Spleen (tissue), 13 donors: ENCODE measurements at places on chromosomes 5 and 9. TPM values are rescaled to one million over a fixed set of nuclear protein-coding genes. Genes with fewer than 3 reads are reported as not detected.

GRCh38 chr5:4924577-4924976 lies 215.6 kb upstream of the ADAMTS16 start:
- no peak for DNase-seq

DNA sequence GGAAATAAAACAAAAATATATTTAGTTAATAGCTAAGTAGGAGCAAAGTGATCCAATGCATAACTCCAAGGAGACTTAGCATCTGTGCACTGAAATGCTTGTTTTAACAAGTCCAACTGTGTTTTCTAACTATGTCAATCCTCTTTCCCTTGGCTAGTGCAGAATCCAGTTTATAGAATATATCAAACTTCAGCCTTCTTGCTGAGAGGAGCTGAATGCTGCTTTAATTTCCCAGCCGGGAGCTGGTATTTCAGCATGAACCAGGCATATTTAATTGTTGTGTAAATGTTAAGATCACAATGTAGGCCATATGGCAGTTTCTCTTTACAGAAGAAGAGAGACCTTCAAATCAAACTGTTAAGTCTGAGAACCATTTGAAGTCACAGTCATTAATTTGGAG lies 411.7 kb downstream of the HCN1 start:
- no peak for DNase-seq

DNA sequence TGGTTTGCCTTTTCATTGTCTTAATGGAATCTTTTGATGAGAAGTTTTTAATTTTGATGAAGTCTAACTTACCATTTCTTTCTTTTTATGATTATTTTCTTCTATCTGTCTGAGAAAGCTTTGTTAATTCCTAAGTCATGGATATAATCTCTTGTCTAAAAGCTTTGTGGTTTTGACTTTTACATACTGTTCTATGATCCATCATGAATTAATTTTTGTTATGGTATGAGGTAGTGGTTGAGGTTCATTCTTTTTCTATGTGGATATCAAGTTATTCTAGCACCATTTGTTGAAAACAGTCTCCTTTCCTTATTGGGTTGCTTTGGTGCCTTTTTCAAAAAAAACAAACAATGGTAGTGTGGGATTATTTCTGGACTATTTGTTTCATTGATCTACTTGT lies 20.4 kb downstream of the FBXO10 start:
- no peak for DNase-seq

GRCh38 chr9:94210616-94211603 lies 48.2 kb upstream of the ZNF169 start:
- no peak for DNase-seq

The GLRA1 gene
- total RNA-seq: not detected

DNA sequence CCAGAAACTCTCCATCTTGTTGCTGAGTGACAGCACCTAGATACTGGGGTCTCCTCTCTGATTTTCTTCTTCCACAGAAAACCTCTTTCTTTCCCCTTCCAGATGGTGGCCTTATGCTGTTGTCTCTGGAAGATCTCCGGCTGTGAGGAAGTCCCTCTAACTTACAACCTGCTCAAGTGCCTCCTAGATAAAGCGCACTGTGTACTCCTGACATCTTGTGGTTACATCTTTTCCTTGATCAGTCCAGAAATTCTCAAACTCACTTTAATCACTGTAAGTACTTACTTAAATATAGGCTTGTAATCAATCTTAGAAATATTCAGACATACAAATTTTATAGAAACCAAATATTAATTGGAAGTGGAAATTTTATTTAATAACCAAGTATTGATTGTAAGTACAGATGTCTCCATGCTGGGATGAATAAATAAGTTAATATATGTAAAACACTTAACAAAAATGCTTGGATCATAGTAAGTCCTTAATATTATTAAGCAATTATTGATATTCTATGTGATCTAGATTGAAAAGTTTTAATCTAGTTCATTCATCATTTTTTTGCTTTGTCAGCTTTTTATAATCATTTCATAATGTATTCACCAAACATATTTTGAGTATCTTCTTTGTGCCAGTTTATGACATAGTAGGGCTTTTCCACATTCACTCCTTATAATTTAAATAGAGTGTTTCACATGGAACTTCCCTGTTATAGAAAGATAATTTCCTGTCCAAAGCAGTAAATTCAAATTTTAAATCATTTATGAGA lies 1381.4 kb upstream of the CDH6 start:
- no peak for DNase-seq

The MOB3B gene
- total RNA-seq: 22.0 TPM

GRCh38 chr5:23084815-23085214 lies 231.7 kb upstream of the CDH12 start:
- no peak for DNase-seq

DNA sequence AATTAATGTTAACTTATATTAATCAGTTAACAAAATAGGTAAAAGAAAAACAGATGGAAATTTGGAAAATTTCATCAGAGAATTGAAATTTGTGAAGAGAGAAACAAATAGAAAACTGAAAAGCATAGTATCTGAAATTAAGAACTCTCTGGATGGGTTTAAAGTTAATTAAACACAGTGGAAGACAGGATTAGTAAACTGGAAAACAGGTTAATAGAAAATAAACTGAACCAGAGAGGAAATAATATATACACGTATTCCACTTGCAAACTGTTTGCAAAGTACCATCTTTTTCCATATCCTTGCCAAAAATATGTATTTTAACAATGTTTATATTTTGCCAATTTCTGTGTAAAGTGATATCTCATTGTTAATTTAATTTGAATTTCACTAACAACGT lies 257.5 kb downstream of the CD180 start:
- DNase-seq: no peak

DNA sequence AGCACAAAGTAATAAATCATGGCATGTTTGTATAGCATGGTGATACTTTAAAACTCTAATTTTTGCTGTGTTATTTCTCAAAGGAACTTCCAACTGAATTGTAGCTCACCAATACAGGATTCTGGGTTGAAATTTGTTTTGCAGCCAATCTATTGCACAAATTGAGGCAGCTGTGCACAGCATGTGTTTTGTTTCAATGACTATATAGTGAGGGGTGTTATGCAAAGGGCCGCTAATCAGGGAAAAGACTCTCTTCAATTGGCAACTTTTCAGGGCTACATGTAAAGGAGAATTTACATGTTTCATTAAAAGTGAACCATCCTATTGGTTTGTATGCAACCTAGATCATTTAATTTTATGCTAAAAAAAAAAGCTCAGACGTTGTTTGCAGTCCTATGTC lies 44.6 kb downstream of the PLPPR1 start:
- DNase-seq: no peak

The ZNF608 gene
- 11.1 TPM for total RNA-seq

The SLC46A2 gene
- total RNA-seq: 0.51 TPM

The TAF1L gene
- total RNA-seq: not detected

DNA sequence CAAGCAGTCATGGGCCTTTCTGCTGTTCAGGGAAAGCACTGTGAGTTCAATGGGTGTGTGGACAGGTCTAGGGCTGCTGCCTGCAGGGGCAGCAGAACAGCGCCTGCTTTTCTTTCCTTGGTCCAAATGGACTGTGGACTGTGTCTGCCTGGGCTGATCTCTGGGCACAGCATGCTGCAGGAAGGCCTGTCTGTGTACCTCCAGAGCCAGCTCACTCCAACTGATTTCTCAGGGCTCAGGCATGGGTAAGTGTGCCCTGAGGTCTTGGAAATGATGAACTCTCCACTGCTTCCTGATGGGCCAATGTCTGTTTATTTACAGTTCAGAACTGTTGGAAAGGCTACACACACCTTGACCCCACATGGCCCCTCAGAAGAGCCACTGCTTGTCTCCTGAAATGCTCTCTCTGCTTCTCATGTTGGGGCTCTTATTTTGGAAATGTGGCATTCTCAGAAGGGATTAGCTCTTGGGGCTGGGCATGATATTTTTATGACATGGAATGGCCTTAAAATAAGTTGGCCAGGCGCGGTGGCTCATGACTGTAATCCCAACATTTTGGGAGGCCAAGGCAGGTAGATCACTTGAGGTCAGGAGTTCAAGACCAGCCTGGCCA lies 27.0 kb downstream of the SLC22A4 start:
- DNase-seq: no peak

DNA sequence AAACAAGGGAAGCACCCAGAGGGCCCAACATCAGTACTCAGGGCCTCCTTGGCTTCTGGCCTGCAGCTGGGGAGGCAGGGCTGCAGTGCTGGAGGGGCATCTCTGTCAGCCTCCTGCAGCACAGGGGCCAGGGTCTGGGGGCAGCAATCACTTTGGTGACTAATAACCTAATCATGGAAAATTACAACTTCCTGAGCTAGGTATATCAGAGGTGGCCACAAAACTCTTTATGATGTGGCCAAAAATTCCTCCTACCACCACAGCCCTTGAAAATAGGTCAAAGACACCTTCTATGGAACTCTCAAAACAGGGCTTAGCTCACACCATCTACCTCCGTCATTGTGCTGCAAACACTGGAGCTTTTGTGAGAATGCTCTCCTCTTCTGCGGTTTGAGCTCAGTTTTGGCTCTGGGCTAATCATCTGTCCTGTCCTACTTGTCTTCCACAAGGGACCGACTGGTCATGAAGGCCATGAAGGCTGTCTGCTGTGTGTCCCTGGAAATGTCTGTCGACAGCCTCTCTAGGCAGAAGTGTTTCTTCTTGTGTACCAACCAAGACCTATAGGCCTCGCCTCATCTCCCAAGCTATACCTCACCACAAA lies 28.6 kb downstream of the CSF2 start:
- peak; percentile 71 for DNase-seq

GRCh38 chr5:80181618-80182211 lies 74.1 kb downstream of the SERINC5 start:
- no peak for DNase-seq

DNA sequence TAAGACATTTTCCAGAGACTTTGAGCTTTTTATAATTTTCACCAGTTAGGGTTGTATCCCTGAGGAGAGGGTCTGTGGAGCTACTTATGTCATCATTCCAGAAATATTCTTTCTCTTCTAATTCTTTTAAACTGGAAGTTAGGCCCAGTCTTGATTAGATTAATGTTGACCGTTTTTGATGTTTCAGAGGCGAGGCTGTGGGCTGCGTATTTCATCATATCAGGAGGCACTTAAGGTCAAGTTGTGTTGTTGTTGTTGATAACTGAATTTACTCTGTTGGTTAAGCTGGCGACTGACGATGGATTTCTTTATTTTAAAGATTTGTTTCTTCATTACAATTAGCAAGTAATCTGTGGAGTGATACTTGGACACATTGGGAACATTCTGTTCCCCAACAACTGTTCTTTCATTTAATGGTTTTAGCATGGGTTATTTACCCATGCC lies 20.1 kb downstream of the IPO11 start:
- DNase-seq: no peak

- no peak for DNase-seq
Measured at GRCh38 chr5:138629392-138629791, 54.2 kb upstream of the HSPA9 start.

GRCh38 chr9:138100711-138101350 lies 223.2 kb downstream of the CACNA1B start:
- DNase-seq: peak; percentile 47

- no peak for DNase-seq
Measured at GRCh38 chr5:21121213-21121612, 1133.2 kb upstream of the CDH18 start.

DNA sequence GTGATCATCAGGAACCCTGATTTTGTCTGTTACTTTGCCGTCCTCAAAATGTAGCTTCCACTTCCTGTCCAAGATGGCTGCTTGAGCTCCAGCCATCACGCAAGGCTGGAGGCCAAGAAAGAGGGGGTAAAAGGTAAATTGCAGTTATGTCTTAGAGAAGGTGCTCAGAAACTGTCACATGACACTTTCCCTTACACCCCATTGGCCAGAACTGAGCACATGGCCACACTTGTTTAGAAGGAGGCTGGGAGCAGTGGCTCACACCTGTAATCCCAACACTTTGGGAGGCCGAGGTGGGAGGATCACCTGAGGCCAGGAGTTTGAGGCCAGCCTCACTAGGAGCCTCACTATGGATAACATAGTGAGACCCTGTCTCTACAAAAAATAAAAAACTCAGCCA lies 140.9 kb downstream of the RGS3 start:
- peak; percentile 17 for DNase-seq

The NIM1K gene
- 0.73 TPM for total RNA-seq

The LVRN gene
- 0.33 TPM for total RNA-seq

GRCh38 chr5:10756549-10756948 lies 4.5 kb downstream of the DAP start:
- no peak for DNase-seq

GRCh38 chr5:127959152-127959764 lies 124.3 kb upstream of the SLC12A2 start:
- DNase-seq: no peak

DNA sequence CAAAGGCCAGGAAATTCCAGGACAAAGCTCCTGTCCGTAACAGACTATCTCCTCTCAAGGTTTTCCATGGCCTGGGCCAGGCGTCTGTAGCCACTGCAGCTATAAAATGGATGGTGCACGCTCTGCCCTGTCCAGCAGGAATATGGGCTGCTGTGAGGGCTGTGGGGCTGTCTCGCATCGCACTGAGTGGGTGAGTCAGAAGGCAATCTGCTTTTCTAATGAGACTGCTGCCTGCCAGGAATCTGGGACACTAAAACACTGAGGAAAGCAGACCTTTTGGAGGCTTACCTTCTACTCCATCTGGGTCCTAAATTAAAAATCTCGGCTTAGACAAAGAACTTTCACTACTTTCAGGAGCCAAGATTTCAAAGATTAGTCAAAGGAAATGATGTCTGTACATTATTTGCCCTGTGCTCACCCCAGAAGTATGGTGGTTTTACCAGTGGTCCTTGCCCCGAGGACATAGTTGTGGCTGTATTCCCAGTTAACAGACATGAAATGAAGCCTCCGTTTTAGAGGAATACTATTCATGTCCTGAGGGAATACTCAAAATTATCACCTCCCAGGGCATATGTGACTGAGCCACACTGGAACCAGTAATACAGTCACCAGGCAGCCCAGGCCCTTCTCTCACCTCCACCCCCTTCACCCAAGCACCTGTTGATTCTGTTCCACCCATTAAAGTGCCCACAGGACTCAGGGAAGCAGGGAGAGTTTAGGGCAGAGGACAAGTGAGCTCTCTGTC lies 56.4 kb downstream of the PFDN1 start:
- no peak for DNase-seq

DNA sequence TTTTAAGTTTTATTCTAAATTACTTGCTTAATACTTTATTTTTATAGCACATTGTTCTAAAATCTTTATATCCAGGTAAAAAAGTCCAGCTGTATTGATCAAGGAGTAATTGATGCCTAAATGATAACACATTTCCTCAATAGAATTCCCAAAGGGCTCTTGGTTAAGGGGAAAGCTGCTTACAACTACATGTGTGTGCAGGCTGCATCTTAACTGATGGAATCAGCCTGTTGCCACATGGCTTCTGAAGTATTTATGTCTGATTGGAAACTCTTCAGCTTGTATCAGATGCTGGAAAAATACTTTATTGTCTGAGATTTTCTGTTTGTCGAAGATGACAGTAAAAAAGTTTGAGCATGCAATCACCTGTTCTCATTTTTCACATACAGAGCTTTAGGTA lies 182.6 kb downstream of the FBXL7 start:
- no peak for DNase-seq
